ENCODE measurements at places on chromosomes 2 and 18. TPM values are rescaled to one million over a fixed set of nuclear protein-coding genes. Genes with fewer than 3 reads are reported as not detected.

The TXNDC2 gene
- total RNA-seq = not detected

The XDH gene
- 2.1 TPM for total RNA-seq

The GLI2 gene
- 11.3 TPM for total RNA-seq

The KCNG2 gene
- total RNA-seq = 0.21 TPM

The MAP3K19 gene
- not detected for total RNA-seq

The KLHL41 gene
- 88.7 TPM for total RNA-seq

The KCNIP3 gene
- 6.1 TPM for total RNA-seq

The KIAA1328 gene
- total RNA-seq = 34.6 TPM

The IL37 gene
- not detected for total RNA-seq

The IHH gene
- total RNA-seq = not detected

The C1QL2 gene
- not detected for total RNA-seq

The TMEM247 gene
- not detected for total RNA-seq

The UCN gene
- 1.1 TPM for total RNA-seq

The RAB31 gene
- total RNA-seq = 37.1 TPM
